ENCODE measurements at places on chromosomes 7 and 10. TPM values are rescaled to one million over a fixed set of nuclear protein-coding genes. Genes with fewer than 3 reads are reported as not detected.

The PPP1R17 gene
- 0.36 TPM for total RNA-seq

GRCh38 chr7:103297837-103298179 lies 573 bp downstream of the PMPCB start:
- no peak overlapping the region for H3K27ac ChIP-seq
- H3K4me3 ChIP-seq: peak overlapping the region; percentile 95
- peaks cover 7% of the 10 kb centered on the region for H3K4me1 ChIP-seq
- DNase-seq: no peak
- peaks cover 38% of the 10 kb centered on the region for H3K36me3 ChIP-seq
- peaks cover 5% of the 10 kb centered on the region for H3K27me3 ChIP-seq

DNA sequence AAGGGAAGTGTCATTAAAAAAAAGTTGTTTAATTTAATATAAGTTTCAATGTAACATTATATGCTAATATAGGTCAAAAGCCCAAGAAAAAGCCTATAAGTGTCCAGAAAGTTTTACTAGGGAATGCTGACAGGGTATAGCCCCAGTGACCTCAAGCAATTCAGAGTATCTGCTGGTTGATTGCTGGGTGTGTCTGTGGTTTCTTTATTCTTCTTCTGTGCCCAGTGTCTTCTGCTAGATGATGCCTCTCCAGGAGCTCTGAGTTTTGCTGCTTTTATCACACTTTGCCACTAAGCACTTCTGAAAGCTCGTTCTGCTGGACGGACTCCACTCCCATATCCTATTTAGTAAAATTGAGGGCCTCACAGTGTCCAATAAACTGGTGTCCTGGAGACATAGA lies 212.2 kb upstream of the NRG3 start:
- H3K4me3 ChIP-seq: no peak overlapping the region
- no peak overlapping the region for H3K27ac ChIP-seq
- no peaks in the 10 kb centered on the region for H3K4me1 ChIP-seq

DNA sequence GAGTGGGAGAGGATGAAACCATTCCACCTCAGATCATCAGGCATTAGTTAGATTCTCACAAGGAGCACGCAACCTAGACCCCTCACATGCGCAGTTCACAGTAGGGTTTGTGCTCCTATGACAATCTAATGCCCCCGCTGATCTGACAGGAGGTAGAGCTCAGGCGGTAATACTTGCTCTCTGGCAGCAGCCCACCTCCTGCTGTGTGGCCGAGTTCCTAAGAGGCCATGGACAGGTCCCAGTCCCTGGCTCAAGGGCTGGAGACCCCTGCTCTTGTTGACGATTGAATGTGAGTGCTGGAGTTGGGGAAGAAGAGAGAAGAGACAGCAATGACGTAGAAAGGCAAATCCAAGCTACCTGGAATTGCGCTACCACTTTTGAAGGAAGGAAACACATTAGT lies 267.2 kb downstream of the TFEC start:
- H3K4me3 ChIP-seq: no peak overlapping the region
- no peaks in the 10 kb centered on the region for H3K36me3 ChIP-seq
- DNase-seq: peak; percentile 71
- no peaks in the 10 kb centered on the region for H3K4me1 ChIP-seq

- no peaks in the 10 kb centered on the region for H3K4me1 ChIP-seq
- no peak overlapping the region for H3K27ac ChIP-seq
- peaks cover 65% of the 10 kb centered on the region for H3K36me3 ChIP-seq
- no peak overlapping the region for H3K4me3 ChIP-seq
- no peaks in the 10 kb centered on the region for H3K27me3 ChIP-seq
- no peak for DNase-seq
Measured at GRCh38 chr7:146235195-146235594, 118.6 kb downstream of the CNTNAP2 start.

DNA sequence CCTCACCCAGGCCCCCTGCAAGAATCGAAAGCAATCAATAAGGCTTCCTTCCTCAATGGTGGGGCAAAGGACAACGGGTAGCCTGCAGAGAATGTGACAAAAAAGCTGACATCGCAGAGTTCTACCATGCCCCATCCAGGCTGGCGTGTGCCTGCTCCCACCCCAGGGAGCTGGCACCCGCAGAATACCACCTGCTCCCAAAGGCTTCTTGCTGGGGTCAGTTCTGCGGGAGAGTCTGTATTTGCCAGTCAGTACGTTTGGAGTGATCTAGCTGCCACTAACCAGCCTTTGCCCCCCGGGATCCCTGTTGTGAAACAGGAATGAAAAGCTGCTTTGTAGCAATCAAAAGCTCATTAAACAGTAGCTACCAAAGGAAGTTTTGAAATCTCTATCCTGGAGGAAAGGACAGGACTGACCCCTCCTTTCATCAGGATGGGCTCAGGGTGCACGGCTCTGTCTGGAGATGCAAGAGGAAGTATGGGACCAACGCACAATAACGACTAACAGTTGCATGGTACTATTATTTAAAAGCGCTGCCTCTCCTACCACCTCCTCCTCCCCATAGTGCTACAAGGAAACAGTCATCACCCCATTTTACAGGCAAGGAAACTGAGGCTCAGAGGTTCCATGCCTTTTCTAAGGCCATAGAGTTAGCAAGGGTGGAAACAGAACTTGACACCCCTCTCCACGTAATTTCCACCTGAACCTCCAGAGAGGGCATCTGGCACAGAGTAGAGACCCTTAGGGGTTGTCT lies 67.0 kb downstream of the FGFR2 start:
- H3K27ac ChIP-seq: no peak overlapping the region
- H3K4me1 ChIP-seq: peaks cover 18% of the 10 kb centered on the region
- no peak overlapping the region for H3K4me3 ChIP-seq
- no peaks in the 10 kb centered on the region for H3K27me3 ChIP-seq
- DNase-seq: no peak

GRCh38 chr10:99784016-99784726 lies 1.7 kb downstream of the ABCC2 start:
- H3K27me3 ChIP-seq: no peaks in the 10 kb centered on the region
- DNase-seq: no peak

DNA sequence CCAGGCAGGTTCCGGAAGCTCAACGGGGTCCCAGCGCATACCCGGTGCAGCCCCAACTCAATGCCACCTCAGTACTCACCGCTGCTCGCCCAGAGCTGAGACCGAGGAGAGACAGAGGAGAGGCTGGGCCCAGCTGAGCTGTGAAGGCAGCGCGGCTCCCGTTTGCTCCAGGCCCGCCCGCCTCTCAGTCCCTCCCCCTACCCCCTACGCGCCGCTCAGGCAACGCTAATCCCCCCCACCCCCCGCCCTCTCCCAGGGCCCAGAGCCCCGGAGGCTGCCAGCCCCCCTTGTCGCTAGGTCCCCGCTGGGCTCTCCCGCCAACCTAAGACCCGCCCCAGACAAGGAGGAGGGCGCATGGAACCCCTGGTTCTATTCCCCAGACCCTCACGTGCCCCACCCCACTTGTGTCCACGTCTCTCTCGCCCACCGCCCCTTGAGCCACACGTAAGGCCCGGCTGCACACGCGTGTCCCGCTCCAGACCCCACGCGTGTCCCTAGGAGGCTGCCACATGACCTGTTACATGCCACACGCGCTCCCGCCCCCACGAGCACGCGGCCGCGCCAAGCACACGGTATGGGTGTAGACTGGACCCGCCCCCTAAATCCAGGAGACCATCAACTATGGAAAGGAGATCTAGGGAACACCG lies at the start of gene PSD:
Gene PSD (minus strand): TSS at position 164 of the 647 bp plus-strand sequence. CDS start 1,747 bp downstream, outside the sequence.
- peaks cover 8% of the 10 kb centered on the region for H3K36me3 ChIP-seq
- peaks cover 10% of the 10 kb centered on the region for H3K4me1 ChIP-seq
- peaks cover 14% of the 10 kb centered on the region for H3K27me3 ChIP-seq
- peak within 1 kb of the TSS; percentile 94 for H3K4me3 ChIP-seq
- H3K27ac ChIP-seq: no peak within 1 kb of the TSS
- DNase-seq: peak; percentile 87

All from endodermal cell (in vitro differentiated cells).